Mammary epithelial cell (primary cell): ENCODE measurements at places on chromosomes 16 and 17. TPM values are rescaled to one million over a fixed set of nuclear protein-coding genes. Genes with fewer than 3 reads are reported as not detected.

- DNase-seq = no peak
Observed at GRCh38 chr16:90028985-90029384, 9.7 kb upstream of the DBNDD1 start.

GRCh38 chr16:89102481-89103073 is 8.9 kb downstream of the ACSF3 start:
- DNase-seq = no peak

Gene CD300LB
- not detected for polyA plus RNA-seq

Gene PLLP
- polyA plus RNA-seq = 6.3 TPM
